Right ventricle myocardium inferior (tissue), 1 donor: ENCODE measurements at places on chromosomes 7 and 10.
A peak's percentile ranks its signal among the peaks of the same experiment; 100 is the strongest.

DNA sequence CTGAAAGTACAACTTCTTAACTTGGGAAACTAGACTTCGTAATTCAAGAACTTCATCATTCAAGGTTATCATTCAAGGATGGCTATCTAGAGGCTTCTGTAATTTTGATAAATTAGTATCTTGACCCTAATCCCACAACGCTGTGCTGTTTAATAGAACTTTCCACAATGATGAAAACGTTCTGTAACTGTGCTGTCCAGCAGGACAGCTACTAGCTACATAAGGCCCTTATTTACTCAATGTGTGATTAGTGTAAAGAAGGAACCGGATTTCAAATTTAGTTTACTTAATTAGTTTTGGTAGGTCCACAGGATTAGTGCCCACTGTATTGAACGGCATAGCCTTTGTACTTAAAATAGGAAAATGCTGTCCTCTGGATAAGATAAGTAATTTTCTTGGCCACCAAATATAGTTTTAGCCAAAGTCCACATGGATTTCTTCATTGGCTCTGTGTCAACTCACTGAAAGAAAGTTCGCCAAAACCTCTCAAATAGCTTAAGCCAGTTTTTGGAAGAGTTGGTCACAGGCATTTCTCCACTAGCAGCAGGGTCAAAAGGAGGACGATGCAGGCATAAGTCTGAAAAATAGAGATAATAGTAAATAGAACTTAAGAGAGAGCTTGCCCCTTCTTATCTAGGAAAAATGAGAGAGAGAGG, 17.3 kb downstream of the DGKI start:
- DNase-seq: no peak

- DNase-seq: no peak
Measured at GRCh38 chr10:29183301-29183945, 105.4 kb upstream of the LYZL1 start.

- no peak for DNase-seq
Measured at GRCh38 chr7:2202361-2202761, 30.4 kb downstream of the MAD1L1 start.

DNA sequence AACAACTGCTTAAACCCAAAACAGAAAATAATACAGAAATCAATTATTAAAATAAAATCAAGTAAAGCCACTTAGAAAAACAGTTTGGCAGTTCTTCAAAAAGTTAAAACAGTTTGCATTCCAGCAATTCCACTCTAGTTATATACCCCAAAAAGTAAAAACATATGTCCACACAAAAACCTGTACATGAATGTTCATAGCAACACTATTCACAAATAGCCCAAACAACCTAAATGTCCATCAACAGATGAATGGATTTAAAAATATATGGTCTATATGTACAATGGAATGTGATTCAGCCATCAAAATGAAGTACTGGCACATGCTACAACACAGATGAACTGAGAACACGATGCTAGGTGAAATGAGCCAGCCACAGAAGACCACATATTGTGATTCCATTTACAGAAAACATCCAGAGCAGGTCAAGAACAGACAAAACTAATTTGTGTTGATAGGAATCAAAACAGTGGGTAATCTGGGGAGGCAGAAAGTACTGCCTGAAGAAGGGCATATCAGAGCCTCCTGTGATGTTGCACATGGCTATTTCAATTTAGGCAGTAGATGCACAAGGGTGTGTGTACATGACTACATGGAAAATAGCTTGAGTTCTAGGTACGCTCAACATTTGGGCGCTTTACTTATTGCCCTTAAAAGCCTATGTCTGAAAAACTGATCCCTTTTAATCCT, 66.3 kb downstream of the CYTH3 start:
- no peak for DNase-seq

DNA sequence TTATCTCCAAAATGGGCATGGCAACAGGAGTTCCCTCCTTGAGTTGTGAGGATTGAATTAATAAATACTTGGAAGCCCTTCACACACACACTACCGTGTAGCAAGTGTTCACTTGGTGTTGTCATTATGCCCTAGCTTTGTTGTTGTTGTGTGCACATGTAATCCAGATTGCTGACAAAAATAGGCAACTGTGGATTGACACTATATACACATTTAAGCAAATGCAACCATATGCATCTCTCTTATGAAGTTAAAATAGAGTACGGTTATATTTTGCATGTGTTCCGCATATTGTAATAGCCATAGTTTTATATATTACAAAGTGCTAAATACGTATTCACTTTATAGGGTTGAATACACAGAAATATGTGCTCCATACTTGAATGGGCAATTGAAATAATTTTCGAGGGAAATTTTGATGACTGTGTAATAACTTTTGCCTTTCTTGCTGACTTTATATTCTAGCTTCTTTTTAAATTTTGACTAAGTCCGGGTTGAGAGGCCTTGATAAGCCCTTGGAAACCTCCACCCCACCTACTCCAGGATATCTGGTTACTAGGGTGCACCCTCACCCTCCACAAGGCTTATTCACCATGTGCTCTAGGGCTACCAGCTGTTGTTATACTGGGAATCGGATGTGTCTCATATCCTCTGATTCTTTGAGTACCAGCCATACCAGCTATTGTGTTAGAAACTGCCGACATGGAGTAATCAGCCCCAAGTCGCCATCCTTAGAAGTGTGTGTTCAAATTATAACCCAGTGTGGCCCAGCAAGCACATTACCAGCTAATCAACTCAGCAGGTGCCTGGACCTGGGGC, 265.0 kb downstream of the CAMK1D start:
- DNase-seq: no peak

GRCh38 chr10:21991785-21992184, 11.7 kb downstream of the DNAJC1 start:
- no peak for DNase-seq

DNA sequence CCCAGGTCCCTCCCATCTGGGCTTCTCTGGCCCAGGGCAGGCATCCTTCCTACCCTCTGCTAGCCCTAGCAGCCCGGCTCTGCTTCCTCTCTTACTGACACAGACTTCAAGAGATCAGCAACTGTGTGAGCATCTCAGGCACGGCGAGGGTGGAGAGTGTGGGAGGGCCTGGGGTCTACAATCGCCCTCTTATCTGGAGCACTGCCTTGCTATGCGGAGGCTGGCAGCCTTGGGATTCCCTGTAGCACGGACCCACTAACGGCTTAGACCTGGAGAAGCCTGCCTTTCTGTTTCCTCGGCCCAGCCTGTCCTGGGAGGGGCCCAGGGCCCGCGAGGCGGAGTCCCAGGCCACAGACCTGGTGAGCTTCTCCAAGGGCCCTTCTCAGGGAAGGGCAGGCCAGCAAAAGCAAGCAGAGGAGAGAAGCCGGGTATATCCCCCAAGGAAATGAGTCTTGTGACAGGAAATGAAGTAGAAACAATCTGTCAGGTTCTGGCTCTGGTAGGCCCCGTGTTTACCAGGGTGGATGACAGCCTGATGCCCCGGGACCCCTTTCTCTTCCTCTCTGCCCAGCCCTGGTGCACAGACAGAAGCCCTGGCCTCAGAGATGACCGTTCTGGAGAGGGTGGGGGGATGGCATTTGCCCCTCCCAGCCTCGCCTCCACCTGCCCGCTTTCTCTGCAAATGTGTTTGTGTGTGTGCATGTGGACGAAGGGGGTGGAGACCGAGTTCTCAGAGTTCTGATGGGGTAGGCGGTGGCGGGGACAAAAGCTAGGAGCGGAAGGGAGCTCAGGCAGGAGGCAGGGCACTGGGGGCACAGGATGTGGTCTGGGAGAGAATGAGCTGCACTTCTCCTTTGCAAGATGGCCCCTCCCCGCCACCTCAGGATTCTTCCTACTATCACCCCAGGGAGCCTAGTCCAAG, 2.5 kb downstream of the LRCH4 start:
- DNase-seq: peak; percentile 90

DNA sequence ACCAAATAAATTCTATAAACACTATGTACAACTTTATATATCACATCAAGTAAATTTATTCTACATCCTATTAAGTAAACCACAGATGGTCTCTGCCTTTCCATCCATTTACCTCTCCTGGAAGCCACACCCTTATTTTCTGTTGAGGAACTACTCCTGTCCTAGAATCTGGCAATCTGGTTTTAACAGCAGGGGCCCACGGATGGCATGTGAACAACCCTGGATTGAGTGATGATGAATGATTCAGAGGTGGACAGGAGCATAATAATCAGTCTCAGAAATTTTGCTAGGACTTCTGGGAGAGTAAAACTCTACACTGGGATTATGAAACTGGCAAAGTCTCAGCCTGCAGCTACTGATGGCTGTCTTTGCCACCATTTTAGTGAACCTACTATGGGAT, 54.1 kb downstream of the CDK6 start:
- no peak for DNase-seq

- DNase-seq: no peak
Measured at GRCh38 chr7:135938086-135938485, 39.1 kb downstream of the MTPN start.

DNA sequence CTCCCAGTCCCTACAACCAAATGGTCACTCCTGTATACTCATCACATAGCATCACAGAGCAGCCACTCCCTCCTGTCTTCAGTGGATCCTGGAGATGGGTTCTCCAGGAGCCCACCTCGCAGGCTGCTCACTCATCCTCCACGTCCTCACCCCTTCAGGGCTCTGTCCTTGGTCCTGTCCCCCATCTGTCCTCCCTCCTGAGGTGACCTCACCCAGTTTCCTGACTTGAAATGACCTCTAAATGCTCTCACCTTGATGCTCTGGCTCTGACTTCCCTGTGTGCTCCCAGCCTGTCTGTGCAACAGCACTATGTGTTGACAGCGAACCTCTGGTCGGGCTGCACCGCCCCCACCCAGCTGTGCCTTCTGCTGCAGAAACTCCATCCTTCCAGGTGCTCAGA, 2.1 kb upstream of the PPP2R2D start:
- DNase-seq: no peak

- no peak for DNase-seq
Measured at GRCh38 chr10:129622736-129623135, 155.7 kb downstream of the MGMT start.

GRCh38 chr10:51770709-51771108, 71.3 kb upstream of the CSTF2T start:
- no peak for DNase-seq

- DNase-seq: no peak
Measured at GRCh38 chr7:40810274-40810673, 675.5 kb downstream of the SUGCT start.
